ENCODE measurements at places on chromosomes 6 and 20. TPM values are rescaled to one million over a fixed set of nuclear protein-coding genes. Genes with fewer than 3 reads are reported as not detected.

DNA sequence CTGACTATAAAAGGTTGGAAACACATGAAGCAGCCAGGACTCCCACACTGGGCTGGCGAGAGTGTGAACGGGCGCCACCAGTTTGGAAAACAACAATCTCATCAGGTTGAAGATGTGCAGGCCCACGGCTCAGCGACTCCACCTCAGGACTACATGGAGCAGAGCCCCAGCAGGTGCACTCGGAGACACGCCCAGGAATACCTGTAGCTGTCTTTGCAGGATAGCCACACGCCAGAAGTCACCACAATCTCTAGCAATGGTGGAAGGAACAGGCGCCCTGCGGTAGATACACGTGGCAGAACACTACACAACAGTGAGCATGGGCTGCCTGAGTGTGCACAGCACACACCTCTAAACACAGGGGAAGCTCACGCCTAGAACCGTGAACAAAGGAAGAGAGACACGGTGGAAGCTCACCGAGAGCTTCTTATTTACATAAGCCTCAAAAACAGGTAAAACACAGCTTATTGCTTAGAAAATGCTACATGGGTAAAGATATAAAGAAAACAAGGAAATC is 28.7 kb upstream of the RPS6KA2 start:
- DNase-seq, result no peak

GRCh38 chr20:52469128-52469527 is 277.5 kb upstream of the ZFP64 start:
- no peak for DNase-seq

DNA sequence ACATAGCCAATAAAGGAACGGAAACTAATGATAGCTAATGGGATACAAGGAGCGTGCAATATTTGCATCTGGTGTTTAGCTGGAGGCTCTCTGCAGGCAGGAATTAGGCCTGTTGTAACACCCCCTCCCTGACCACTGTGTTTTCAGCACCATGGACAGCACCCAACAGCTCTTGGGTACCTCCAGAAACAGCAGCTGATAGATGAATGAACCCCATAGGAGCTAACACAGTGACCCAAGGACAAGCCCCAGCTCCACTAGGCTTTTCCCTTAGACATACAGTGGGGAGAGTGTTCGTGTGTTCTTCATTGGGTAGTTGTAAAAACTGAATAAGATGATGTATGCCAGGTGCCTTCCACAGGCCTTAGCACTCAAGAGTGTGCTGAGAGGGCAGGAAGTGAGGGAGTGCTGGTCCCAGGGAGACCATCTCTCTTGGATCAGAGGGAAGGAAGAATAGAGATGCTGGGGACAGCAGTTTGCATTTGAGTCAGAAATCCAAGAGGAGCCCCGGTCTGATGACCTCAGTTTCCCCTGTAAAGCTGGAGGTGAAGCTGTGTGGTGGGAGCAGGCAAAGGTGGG is 161.3 kb downstream of the PHACTR3 start:
- DNase-seq, result no peak

Gene RIPOR2
- polyA plus RNA-seq, result 34.7 TPM

DNA sequence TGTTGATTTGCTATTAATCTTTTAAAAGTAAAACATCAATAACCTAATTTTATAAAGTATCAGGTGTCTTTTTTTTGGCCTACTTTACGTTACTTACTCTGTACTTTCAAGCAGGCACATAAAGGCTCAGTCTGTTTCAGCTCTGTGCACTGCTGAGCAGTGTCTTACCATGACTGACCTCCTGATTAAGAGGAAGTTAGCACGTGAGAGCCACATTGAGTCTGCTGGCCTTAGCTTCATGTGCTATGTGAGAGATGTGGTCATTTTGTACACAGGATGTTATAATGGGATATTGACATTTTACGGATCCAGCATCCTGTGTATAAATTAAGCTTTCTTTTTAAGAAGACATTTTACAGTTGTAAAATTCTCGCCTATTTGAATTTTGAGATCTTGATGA is 31.9 kb downstream of the ARID1B start:
- DNase-seq, result peak; percentile 42

DNA sequence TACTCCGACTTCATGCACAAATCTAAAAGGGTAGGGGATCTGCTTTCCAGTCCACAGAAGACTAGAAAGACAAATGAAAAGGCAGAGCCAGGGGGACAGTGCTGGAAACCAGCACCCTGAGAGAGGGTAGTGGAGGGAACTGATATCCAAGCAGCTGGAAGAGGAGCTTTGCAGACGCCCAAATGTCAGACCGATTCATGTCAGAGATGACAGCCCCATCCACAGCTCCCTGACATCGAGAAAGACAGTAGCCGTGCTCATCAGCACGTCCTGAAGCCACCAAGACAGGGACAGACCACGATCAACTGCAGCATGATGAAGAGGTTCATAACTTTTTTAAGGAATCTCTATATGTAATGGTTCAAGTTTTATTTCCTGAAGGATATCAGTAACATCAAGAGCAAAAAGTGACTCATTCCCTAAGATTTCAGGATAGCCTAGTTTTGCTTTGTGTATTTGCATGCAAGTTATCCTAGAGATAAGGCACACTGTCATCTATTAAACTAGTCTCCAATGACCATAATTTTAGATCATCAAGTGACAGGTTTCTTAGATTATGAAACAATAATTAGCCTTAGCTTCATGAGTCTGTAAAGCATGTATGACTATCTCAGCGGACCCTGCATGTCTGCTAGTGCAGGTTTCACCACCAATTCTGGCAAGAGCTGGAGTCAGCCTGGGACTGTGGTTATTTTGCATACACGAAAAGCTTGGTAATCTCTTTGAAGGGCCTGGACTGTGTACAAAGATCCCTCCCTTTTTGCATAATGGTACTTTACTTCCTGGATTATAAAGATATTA is 43.0 kb downstream of the PRDM1 start:
- DNase-seq, result peak; percentile 72

Gene NKAIN4
- 23.0 TPM for polyA plus RNA-seq

- peak; percentile 12 for DNase-seq
These were observed 18.1 kb downstream of the STXBP5 start for GRCh38 chr6:147222160-147222838.
